Central memory CD4-positive, alpha-beta T cell (primary cell): ENCODE measurements at places on chromosomes 5 and 9.

- DNase-seq: no peak
Observed at GRCh38 chr5:134873494-134873893, 677 bp upstream of the TXNDC15 start.

DNA sequence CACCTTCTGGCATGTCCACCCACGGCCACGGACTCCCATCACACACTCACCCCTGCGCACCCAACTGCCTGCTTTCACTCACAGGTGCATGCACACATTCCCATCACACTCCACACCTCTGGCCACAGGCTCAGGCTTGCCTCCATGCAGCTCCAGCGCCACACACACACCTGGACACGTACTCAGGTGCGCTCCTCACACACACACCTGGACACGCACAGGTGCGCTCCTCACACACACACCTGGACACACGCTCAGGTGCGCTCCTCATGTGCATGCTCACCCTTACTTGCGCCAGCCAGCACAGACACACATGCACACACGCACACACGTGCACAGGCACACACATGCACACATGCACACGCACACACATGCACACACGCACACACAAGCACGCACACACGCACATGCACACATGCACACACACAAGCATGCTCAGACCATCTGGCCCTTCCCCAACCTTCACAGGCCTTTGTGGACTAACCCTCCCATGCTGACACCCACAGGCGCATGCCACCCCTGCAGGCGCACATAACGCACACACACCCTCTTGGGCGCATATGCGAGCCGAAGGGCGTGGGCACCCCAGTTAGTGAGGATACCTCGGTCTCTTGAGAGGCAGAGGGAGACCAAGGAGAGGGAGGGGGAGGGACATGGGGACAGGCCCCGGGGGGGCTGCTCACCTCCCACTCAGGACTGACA lies 8.3 kb downstream of the GRIN1 start:
- no peak for DNase-seq

DNA sequence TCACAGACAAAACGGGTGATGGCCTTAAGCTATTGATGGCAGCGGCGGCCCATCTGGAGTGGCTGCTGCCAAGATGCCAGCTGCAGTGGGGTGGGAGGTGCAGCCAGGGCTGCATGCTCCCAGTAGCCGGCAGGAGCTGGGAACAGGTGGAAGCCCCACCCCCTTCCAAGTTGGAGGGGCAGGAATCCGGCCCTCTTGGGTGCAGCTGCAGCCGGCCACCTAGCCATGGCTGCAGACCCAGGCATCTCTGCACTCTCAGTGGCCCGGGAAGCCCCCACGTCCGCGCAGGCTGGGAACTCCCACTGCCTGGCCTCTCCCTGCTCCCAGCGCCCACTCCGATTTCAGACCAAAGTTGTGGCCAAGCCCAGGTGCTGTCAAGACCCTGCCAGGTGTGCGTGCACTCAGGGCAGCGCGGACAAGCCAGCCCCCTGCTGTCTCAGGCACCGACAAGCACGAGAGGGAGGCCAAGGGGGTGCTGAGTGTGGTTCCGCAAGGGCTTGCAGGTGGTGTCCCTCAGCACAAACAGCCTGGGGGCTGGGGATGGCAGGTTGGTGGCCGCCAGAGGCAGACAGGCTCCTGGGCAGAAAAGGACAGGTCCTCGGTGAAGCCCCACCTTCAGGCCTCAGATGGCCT lies 115.1 kb upstream of the TSLP start:
- DNase-seq: no peak

DNA sequence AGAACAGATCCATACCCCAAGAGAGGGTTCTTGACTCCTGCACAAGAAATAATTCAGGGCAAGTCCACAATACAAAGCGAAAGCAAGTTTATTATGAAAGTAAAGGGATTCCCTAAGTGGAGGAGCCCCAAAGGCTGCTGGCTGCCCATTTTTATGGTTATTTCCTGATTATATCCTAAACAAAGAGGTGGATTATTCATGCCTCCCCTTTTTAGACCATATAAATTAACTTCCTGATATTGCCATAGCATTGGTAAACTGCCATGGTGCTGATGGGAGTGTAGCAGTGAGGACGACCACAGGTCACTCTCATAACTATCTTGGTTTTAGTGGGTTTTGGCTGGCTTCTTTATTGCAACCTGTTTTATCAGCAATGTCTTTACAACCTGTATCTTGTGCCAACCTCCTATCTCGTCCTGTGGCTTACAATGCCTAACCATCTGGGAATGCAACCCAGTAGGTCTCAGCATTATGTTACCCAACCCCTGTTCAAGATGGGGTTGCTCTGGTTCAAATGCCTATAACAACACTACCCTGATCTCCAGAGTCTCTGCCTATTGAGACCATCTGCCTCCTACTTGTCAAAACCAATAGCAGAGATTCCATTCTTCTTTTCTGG lies 154.4 kb upstream of the GRAMD2B start:
- no peak for DNase-seq

DNA sequence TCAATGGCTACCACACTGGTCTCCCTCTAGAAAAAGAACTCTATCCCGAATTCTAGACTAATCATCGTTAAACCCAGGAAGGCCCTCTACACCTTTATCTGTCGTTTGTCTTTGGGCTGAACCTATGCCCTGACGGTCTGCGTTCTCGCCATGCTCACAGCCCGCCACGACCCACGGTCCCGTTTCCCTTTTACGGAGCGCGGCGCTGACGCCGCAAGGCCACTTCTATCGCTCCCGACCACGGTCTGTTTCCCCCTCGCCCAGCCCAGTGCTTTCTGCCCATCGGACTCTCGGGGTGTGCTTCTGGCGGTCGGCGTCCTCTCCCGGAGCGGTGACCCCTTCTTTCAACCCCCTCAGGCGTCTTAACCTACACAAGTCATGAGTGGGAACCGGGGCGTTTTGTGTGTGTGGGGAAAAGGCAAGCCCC lies 974 bp downstream of the C9orf40 start:
- DNase-seq: peak; percentile 42

- no peak for DNase-seq
Observed at GRCh38 chr5:126383246-126383645, 40.0 kb upstream of the GRAMD2B start.

DNA sequence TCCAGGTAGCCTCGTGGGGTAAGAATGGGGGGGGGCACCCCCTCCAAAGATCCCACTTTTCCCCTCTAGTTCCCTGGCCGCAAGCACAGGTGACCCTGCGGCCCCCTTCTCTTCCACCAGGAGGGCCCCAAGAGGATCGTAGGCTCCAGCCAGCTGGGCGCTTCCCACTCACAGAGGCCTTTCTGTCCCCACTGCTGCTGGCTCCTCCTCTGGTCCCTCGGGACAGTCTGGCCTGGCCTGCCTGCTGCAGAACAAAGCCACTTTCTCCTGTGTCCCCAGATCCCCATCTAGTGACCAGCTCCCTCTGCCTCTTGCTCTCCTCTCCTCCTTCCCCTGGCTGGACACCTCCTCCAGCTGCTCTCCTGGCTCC lies 534 bp upstream of the SAPCD2 start:
- DNase-seq: no peak

GRCh38 chr9:28190981-28191380 lies 617.7 kb upstream of the C9orf72 start:
- DNase-seq: no peak

GRCh38 chr9:128732576-128732975 lies 8.6 kb upstream of the ZDHHC12 start:
- DNase-seq: no peak

GRCh38 chr9:3243683-3244082 lies 282.1 kb downstream of the RFX3 start:
- no peak for DNase-seq

- DNase-seq: no peak
Observed at GRCh38 chr5:10689391-10690081, 71.5 kb downstream of the DAP start.

GRCh38 chr9:120933310-120934055 lies 6.9 kb upstream of the TRAF1 start:
- DNase-seq: no peak

GRCh38 chr5:88884608-88884877 lies 1.6 kb upstream of the MEF2C start:
- DNase-seq: no peak

GRCh38 chr5:67414712-67415111 lies 218.1 kb upstream of the CD180 start:
- no peak for DNase-seq

- no peak for DNase-seq
Observed at GRCh38 chr9:125393426-125393825, 131.8 kb downstream of the GAPVD1 start.

GRCh38 chr5:14487897-14488570 lies 93.6 kb upstream of the OTULINL start:
- DNase-seq: no peak

DNA sequence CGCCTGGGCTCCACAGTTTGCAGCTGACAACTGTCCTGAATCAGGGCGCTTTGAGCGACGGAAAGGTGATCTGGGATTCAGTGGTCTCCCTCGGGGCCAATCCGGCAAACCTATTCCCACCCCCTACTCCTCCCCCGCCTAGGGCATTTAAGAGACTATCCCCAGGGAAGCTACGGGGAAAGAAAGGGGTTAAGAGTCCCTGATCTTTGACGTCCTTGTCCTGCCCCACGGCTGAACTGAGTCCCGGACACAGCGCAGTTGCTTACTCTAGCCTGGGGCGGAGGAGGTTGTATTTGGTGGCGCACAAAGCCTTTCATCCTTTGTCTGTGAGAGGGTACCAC lies 3.4 kb downstream of the RORB start:
- no peak for DNase-seq

GRCh38 chr5:139293202-139293506 lies 386 bp upstream of the MATR3 start:
- DNase-seq: no peak

- no peak for DNase-seq
Observed at GRCh38 chr5:165723931-165724330, 2218.5 kb downstream of the MAT2B start.

DNA sequence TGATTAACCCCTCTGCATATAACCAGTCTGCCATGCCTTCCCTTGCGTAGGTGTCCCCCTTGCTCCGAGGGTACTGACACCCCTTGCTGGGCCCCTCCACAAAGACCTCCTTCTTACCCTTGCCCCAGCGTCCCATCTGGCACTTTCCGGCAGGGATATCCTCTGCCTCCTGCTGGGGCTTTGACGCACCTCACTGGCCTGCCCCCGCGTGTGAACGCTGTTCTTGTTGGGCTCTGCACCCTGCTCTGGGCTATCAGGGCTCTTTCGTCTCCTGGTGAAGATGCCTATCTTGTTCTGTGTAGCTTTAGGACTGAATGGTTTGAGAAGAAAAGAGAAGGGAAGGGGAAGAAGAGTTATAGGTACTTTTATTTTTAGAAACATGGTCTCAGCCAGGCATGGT lies 53.0 kb downstream of the SUB1 start:
- no peak for DNase-seq

DNA sequence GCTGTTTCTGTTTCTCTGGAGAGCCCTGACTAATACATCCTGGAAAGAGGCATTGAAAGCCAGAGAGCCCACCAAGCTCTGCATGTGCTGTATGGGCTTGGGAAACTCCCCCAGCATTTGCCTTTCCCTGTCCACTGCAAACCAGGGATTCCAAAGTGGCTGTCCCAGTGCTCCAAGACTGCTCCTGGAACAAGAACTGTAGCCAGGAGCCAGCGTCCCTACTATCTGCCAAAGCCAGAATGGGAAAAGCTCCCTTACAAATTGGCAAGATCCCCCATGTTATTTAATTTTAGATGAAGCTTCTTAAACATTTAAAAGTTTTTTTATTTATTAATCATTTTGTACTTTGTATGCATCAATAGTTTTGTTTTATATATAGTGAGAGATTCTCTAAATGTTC lies 263.2 kb downstream of the GABRB2 start:
- no peak for DNase-seq

DNA sequence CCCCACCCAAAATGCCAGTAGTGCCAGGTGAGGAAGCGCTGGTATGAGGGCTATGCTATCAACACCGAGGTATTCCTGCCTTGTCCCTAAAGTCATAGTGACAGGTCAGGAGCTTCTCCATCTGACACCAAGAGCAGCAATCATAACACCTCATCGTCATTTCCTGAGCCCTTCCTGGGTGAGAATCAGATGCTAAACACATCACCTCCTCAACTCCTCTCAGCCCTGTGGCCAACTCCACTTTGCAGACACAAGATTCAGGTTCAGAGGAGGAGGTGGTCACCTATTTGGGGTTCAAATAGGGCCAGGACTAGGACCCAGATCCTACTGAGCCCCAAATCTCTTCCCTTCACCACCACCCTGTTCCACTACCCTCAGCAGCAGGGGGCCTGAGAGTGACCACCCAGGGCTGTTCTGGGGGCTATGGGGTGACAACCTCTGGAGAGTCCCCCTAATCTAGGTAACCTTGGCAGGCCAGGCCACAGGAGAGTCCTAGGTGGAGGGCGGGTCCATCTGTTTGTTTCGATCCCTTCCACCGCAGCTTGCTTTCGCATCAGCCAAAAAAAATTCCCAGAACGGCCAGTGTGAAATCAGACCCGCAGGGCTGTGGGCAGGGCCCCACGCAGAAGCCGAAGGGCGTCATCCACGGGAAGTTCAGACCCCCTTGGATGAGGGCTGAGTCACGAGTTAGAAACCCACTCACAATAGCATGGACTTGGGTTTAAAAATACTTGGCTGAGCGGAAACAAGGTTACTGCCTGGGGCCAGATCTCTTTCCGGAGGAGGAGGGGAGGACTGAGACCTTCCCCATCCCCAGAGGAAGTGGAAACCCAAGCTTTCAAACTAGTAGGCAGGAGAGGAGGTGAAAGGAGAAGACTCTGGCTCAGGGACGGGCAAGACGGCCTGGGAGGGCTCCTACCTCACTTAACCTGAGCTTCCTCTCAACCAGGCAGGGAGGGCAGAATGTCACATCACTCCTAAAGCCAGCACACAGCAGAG lies 8.7 kb downstream of the STK10 start:
- peak; percentile 68 for DNase-seq

DNA sequence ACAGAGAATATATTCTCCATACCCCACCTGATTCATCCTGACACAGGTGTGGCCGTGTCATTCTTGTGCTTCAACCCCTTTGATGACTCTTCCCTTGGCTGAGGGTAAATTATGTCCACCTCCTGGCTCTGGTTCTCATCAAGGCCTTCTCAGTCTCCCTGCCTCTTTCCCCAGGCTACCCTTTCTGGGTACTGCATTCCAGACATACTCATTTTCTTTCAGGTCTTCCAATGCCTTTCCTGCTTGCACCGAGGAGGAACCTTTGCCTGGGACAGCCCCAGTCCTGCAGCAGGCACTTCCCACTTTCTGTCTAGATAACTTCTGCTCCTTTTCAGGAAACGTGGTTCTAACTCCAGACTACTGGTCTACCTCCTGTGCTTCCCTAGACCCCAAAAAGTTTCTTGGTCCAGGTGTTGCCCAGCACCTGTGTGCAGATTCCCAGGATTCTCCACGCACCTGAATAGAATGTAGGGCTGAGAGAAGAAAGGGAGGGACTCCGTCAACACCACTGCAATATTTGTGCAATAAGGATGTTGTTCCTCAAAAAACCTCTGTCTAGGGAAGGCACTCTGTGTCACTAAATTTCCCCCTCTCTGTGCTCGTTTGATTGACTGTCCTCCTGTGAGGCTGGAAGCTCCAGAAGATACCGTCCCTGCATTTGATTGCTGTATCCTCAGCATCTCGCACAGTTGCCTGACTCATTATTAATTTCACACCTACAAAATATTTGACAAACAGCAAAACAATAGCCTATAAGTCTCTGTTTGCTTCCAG lies 255.4 kb upstream of the NFIL3 start:
- DNase-seq: no peak

- DNase-seq: no peak
Observed at GRCh38 chr9:93818827-93819472, 136.2 kb downstream of the BARX1 start.
